Thoracic aorta (tissue), 2 donors: ENCODE measurements at places on chromosomes 6 and 20.

DNA sequence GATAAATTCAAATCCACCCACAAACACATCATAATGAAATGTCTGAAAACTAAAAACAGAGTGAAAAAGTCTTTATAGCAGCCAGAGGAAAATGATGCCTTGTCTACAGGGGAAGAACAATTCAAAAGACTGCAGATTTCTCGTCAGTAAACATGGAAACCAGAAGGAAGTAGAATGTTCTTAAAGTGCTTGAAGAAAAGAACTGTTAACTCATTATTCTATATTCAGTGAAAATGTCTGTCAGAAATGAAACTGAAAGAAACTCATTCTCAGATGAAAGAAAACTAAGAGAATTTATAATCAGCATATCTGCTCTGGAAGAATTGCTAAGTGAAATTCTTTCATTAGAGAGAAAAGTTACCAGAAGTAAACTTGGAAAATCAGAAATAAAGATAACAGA lies 416.1 kb downstream of the TBC1D32 start:
- no peak for DNase-seq

GRCh38 chr6:106163446-106163965 lies 77.4 kb downstream of the PRDM1 start:
- DNase-seq = no peak

DNA sequence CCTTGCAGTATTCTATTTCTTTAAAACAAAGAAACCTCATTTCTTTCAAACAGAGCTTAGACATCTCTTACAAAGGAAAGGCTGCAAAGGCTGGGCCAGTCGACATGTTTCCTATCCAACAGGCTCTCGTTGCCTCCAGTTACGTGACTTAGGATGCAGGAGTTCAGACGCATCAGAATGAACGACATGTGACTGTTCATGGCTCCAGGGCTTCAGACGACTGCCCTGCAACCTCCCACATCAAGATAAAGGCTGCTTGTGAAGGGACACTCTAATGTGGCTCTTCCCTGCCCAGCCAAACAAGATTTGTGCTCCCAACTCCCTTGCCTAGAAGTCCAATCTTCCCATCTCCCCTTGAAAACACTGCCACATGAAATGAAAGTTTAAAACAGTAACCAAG lies 14.3 kb upstream of the NEDD9 start:
- DNase-seq = no peak

- DNase-seq = no peak
These were observed 34.7 kb downstream of the FOXQ1 start for GRCh38 chr6:1346558-1347091.

GRCh38 chr6:75418233-75418632 lies 75.4 kb downstream of the FILIP1 start:
- no peak for DNase-seq

DNA sequence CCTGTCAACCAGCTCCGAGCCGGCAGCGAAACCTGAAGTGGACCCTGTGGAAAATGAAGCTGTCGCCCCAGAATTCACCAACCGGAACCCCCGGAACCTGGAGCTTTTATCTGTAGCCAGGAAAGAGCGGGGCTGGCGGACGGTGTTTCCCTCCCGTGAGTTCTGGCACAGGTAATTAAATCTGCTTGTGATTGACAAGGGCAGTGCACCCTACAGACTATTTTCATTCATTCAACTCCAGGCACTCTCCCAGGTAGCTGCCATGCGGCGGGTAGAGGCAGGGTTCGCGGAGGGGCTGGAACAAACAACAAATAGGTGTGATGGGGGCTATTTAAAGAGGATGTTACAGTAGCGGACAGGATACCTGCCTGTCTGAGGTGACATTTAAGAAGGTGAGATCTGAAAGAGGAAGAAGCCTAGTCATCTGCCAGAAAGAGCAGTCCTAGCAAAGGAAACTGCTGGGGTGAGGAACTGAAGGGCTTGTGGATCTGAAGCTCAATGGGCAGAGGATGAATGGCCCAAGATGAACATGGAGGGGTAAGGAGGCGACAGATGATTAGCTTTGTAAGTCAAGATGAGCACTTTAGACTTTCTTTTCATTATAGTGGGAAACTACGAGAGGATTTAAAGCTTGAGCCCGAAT lies 810 bp downstream of the MRPL18 start:
- no peak for DNase-seq

- DNase-seq = no peak
These were observed 22.1 kb upstream of the SNTA1 start for GRCh38 chr20:33465481-33466302.

DNA sequence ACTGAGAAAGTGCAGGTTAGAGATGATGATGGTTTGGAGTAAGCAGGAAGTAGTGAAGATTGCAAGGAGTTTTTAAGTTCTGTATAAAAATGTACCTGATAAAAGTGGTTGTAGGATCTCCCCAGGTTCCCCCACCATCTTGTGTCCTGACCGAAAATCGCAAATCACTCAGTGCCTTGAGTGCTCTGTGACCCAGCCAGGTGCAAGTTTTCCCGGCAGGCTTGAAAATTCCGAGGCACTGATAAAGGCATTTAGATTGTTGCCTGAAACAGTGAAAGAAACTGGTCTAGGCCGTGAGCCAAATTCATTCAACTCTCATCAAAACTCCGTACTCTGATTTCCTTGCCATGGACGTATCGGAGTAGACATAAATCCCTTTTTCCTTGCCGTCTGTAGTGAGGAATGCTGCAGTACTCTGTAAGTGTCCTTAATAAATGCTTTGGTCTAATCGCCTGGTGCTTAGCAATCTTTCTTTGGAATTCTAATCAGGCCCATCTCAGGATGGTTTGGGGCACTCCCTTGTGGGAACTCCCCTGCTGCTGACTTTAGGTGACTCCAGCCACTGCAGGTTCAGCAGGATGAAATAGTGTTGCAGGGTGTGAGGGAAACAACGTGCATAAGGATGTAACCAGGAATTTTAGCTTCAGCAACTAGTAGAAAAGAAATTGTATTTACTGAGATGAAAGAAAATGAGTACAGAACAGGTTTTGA lies 1199.8 kb upstream of the MAP3K7 start:
- DNase-seq = no peak

- no peak for DNase-seq
These were observed 19.9 kb upstream of the EXOC2 start for GRCh38 chr6:712805-713204.

DNA sequence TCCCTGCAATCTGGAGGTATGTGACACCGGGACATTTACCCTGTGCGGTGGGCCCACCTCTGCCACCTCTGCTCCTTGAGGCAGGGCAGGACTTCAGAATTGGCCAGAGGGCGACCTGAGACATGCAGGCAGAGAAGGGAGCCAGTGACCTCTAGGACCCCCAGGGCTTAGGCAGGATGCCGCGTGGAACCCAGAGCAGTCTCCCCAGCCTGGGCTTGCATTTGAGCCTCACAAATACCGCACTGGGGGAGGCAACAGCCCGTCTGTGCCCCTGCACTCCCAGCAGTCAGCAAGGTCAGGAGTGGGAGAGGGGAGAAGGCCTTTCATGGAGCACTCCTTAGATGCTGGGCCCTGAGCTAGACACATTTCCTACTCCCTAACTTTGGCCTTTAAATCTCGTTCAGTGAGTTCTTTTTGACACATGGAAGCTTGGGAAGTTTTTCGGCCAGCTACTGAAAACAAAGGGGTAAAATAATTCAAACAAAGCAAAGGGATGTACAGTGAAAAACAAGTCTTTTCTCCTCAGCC lies 41.7 kb downstream of the C20orf203 start:
- no peak for DNase-seq

DNA sequence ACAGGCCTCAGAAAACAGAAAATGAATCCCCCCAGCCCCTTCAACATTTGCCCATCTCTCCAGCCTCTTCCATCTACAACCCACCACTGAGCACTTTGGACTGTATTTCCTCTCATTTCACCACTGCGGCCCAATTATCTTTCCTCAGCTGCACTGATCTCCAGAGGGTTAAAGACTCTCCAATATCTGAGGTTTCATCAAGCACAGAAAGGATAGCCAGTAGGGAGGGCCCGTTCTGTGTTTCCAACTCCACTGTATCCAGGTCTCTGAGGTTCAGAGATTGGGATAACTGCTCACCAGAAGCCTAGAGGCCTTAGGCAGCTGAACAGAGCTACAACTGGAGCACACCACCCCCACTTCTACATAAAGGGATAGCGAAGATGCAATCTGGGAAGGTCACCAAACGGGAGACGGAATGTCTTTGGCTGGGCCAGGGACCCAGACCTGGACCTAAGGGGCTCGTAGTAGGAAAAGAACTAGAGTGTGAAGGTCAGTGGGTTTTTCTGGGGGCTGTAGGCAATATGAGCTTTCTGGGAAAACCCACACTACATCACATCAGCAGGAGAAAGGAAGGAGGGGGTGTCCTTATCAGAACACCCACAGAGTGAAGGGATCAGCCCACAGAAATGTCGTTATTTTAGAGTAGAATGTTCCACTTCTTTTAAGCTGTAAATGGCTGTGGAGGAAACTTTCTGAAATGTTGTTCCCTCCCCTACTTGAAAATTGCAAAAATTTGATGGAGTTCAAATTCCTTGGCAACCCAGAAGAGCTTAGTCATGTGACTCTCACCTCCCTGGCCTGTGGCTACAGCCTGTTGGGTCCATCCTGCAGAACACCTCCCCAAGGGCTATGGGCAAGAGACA lies 7.3 kb downstream of the KCNK5 start:
- DNase-seq = no peak

GRCh38 chr6:43847741-43848630 lies 78.0 kb downstream of the VEGFA start:
- DNase-seq = no peak

DNA sequence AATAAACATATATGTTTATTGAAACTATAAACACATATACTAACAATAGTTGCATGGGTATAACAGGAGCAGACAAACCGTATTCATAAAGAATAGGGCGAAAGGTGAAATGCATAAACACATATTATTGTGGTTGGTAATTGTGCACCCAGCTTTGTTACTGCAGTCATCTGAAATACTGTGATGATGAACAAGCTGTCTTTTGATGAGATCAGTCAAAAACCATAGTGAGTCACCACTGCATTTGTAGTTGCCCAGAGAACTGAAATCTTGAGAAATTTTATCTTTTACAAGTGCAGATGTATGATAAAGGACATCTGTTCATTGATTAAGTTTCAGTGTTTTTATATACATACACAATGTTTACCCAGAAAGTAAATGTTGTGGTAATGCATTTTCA lies 133.7 kb downstream of the MYO6 start:
- no peak for DNase-seq

DNA sequence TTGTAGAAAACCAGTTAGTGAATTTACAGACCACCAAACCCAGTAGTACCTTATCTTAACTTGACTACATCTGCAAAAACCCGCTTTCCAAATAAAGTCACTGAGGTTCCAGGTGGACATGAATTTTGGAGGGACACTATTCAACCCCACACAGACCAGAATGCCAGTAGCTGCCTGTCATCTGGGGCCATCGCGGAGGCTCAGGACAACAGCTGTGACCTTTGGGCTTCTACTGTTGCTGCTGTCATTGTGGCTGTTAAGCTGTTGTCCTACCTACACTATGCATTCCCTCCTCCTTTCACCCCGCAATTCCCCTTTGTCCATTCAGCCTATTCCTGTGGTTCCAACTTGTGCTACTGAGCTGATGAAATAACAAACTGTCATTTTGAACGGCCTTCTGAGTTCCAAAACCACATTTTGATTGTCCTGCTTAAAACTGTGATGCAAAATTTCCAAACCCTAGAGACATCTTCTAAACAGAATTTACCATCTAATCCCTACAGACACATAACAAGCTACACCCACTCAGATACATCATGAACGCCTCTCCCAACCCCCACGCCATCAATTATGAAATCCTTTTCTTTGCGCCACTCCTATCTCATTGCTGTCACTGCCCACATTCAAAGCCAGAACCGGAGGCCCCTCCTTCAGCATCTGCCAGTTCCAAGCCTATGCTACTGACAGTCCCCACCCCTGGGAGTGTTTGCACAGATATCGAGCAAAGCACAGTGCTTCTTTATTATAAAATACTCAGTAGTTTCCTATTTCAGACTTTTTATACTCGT lies 125.0 kb downstream of the C6orf118 start:
- DNase-seq = no peak

DNA sequence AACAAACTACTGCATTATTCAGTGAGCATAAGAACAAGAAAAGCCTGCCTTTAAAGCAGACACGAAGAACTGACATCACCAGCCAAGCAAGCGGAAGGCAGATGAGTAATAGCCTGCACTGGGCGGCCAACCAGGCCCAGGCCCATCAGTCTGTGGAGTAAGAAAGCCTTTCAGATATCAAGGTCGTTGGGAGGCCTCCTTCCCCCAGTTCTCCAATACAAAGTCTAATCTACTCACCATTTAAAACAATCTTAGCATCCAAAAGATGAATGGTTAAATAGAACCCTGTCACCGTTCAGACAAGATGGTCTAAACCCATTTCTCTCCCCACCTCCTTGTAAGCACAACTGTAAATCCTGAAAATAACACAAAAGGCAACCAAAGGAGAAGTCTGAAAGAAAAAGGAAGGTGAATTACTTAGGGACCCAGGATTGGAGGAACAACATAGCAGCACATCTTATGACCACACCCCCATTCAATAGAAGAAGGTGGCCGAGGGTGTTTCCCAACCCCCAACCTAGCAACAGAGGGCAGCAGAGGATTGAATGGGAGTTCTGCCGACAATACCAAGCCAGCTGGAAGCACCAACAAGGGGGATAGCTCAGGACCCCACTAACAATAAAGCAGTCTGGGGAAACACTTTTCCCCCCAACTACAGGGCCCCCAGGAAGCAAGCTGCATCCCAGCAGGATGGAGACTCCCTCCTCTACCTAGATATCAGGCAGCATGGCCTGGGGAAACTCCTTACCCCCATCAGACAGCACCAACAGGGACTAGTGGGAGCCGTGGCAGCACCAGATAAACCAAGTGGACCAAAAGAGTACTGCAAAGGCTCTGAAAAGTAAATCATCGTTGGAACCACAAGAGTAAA lies 67.9 kb downstream of the ZHX3 start:
- no peak for DNase-seq

DNA sequence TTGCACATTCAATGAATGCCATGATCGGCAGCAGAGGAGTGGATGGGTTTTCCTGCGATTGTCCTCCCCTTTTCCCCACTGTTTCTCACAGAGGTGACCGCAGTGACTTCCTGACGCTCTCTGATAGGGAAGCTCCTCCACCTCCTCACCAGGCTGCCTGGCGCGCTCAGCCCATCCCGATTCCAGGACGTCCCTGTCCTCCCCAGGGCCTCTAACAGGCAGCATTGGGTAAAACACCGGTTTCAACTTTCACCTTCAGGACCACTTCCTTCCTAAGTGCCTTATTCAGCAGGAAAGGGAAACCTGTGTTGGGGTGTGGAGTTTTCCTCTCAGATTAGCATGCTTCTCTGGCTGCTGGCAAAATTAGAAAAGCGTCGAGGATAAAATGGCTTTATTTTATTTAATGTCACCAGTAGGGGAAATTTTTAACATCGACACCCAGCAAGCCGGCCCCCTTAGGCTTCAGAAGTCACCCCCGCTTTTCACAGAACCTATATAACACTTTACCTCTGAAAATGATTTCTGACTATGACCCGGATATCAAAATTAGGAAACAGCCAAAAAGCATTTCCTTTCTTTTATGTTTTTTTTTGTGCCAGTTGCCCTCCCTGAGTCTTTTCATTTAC lies 570.4 kb upstream of the GJE1 start:
- no peak for DNase-seq
